Stomach (tissue), 19 donors: ENCODE measurements at places on chromosomes 12 and 14.
A peak's percentile ranks its signal among the peaks of the same experiment; 100 is the strongest.

GRCh38 chr12:124545508-124546418 lies 21.6 kb downstream of the NCOR2 start:
- no peak for DNase-seq

DNA sequence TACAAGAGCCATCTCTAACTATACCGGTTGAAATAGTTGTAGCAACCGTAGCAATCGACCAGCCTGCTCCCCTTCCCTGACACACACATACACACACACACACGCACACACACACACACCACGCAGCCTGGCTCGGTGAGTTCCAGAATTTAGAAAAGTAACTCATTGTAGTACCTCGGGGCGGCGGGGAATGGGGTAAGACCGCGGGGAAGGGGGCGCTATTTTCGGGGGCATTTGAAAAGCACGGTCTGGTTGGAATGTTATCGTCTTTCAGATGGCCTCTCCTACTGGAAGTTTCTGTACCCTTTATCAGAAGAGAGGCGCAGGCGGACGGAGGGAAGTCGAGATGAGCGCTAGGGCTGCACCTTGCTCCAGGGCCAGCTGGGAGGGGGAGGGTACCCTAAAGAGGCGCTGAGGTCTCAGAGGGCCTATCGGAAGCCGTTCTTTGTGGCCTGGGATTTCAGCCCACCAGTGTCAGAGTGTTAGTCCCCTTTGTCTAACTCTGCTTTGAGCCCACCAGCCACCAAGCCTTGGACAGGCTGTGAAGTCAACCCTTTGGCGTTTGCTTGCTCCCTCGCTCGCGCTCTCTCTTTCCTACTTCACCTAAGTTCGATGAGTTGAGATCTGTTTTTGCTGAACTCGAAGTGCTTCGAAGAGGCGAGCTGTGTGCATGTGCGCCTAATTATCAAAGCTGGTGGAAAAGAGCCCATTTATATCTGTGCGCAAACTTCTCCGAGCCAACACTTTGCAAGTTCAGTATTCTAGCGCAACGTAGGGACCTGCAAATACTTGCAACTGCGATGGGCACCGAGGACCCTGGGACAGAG lies 837 bp downstream of the COL2A1 start:
- no peak for DNase-seq

GRCh38 chr12:21940549-21941505 lies at the start of gene ABCC9:
TSS of gene ABCC9 (minus strand) at chr12:21941426. CDS start at chr12:21936674, 4,752 bp downstream.
- peak; percentile 28 for DNase-seq

DNA sequence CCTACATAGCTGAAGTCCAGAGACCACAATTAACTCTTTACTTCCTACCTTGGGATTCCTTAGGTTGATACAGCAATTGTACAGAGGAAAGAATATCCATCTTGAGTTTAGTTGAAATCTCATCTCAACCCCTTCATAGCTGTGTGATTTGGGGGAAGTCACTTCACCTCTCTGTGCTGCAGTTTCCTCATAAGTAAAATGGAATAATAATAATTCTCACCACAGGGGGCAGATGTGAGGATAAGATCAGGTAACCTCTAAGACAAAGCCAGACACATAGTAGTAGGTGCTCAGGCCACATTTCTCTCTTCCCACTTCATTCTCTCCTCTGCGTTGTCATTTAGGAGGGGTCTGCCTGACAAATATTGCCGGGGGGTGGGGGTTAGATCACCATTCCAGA lies 6.7 kb downstream of the FOXN4 start:
- DNase-seq: no peak

GRCh38 chr14:77541905-77542304 lies 43.3 kb upstream of the ISM2 start:
- no peak for DNase-seq

DNA sequence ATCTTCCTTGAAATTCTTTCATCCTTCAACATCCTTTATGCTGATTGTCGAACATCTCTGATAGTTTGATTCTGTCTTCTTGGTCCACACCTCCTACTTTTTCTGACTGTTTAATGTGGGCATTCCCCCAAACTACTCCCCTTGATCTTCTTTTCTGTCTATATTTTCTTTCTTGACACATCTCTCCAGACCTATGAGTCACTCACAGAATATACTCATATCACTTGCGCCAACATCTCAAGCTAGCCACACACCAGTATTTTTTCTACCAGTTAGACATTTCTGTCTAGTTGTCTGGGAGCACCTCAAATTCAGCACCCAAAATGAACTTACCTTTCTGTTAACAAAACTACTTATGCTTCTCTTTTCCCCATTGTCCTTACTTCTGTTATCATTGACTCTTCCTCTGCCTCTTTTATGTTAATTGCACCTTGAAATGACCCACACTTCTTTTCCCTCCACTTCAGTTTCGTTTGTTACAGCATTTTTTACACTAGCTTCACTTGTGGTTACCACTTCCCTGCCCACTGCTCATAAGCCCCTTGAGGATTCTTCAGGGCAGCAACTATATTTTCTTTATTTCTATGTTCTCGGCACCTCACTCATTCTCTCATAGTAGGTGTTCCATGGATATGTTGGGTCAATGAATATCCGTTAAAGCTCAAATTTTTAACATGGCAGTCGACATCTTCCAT lies 33.5 kb downstream of the TSHR start:
- DNase-seq: no peak

DNA sequence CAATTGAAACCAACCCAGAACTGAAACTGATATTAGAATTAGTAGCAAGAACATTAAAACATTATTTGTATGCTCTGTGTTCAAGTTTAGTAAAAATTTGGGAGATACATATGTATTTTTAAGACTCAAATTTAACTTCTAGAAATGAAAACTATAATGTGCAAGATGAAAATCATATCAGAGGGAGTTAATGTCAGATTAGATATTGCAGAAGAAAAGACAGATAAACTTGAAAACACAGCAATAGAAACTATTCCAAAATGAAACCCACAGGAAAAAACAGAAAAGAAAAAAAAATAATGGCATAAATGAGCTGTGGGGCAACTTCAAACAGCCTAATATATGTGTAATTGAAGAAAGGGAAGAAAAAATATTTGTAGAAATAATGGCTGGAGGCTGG lies 134.9 kb downstream of the DPF3 start:
- no peak for DNase-seq

- DNase-seq: no peak
These were observed 8.3 kb upstream of the AEBP2 start for GRCh38 chr12:19430988-19431387.

DNA sequence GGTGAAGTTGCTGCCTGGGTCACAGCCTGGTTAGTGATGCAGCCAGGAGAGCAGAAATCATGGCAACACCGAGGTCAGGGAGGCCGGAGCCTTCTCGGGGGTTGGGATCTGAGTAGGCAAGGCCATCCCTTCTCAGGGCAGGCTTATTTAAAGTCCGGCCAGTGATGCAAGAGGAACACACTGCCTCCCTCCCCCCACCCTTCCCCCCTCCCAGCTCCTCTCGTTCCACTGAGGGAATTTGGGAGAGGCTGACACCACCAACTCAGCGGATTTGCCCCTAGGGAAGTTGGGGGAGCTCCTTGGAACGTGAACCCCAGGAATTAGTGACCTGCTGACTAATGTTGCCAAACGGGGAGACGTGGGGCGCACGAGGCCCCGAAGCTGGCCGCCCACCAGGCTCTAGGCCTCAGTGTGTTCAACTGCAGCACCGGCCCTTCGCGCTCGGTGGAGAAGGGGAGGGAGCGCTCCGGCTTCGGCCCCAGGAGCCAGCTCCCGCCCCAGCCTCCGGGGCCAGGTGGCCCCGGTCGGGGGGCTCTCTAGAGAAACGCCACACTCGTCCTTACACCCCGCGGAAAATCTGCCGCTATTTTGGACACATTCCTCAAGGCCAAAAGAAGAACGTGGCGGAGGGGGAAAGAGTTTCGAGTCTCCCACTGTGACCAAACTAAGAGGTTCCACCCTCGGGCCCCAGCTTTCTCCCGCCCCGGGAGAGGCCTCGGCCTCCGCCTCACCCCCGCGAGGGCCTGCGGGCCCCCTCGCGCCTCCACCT lies 1.6 kb downstream of the CTDSP2 start:
- peak; percentile 58 for DNase-seq

DNA sequence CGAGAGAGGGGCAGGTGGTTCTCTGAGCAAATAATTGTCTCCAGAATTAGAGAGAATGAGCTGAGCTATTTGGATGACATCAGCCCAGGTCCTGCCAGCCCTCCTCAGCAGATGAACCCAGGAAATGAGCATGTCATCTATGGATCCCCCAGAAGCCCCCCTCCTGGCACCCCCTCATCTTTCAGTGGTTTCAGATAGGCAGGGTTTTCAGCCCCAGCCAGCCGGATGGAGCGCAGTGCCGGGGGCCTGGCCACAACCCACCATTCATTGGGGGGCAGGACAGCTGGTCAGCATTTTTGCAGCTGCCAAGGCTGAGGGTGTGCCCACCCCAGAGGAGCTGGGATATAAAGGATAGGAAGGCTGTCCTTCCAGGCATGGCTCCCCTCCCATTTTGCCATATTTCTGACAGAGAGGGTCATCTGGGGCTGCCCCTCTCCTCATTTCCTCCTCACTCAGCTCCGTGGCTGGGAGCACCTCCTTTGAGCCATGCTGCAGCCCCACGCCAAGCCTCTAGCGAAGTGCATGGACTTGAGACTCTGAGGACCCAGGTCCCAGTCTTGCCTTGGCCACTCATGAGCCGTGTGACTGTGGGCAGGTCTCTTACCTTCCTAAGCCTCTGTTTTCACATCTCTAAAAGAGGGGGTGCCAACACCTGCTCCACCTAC lies 6.0 kb upstream of the KRT71 start:
- no peak for DNase-seq

DNA sequence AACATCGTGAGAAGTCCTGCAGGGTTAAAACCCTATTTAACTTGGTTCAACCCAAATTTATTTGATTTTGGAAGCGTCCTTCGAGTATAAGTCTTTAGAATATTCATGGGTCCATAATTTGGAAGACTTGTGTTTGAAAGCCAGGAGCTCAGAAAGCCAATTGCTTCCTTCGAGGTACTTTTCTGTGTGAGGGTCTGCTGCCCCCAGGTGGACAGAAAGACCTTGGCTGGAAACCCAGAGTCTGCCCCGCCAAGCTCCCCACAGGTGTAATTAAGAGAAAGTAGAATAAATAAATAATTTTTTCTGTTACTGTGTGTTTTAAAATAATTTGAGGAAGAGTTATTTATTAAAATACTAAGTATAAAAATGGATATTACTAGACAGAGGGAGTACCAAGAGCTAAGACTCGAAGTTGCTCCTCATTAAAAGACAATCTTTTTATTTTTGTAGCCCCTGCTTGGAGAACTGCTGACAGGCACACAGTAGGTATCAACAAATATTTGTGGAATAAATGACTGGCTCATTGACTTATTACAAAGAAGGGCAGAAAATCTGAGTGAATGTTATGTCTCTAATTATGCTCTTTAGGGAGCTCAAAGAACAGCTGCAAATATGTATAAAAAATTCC lies 105.8 kb downstream of the PAH start:
- peak; percentile 51 for DNase-seq

- DNase-seq: no peak
These were observed 79.9 kb downstream of the HEATR5A start for GRCh38 chr14:31340297-31341063.

DNA sequence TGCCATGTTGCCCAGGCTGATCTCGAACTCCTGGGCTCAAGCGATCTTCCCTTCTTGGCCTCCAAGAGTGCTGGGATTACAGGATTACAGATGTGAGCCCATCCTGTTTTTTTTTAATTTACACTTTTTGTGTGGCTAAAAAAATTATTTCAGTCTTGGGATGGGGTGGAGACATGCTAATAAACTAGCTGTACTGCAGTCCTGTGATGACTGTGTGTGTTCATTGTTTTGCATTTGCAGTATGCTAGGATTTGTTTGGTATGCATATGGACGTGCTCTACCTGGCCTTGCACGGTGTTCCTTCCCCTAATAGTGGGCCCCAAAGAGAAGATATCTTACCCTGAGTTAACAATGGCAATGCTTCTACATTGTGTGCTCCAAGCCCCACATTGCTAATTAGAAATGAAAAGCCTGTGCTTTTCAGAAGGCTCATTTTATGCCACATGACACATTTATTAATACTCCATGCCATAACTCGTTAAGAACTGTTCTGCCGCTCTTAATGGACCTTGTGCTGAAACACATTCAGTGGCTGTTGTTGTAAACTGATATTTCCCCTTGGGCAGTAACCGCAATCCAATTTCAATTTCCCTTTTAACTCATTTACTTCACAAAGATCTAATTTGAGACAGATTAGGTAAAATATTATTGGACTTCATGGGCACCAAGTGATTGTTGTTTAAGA lies 86.4 kb downstream of the SCN8A start:
- DNase-seq: no peak

DNA sequence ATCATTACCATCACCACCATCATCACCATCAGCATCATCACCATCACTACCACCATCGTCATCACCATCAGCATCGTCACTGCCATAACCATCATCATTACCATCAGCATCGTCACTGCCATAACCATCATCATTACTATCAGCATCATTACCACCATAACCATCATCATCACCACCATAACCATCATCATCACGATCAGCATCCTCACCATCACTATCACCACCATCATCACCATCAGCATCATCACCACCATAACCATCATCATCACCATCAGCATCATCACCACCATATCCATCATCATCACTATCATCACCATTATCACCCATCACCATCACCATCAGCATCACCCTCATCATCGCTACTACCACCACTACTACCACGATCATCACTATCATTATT lies 493.9 kb upstream of the TBX3 start:
- no peak for DNase-seq
